ENCODE measurements at places on chromosomes 7 and 10. TPM values are rescaled to one million over a fixed set of nuclear protein-coding genes. Genes with fewer than 3 reads are reported as not detected.

- no peak for DNase-seq
Observed at GRCh38 chr10:28841625-28842024, 164.3 kb downstream of the BAMBI start.

- DNase-seq, result no peak
Observed at GRCh38 chr7:142053988-142054387, 57.5 kb upstream of the MGAM2 start.

- no peak for DNase-seq
Observed at GRCh38 chr10:71632896-71633600, 86.5 kb downstream of the C10orf105 start.

- DNase-seq, result no peak
Observed at GRCh38 chr7:150621376-150621775, 10.8 kb downstream of the GIMAP6 start.

- DNase-seq, result no peak
Observed at GRCh38 chr10:107451047-107451446, 286.5 kb upstream of the SORCS1 start.

DNA sequence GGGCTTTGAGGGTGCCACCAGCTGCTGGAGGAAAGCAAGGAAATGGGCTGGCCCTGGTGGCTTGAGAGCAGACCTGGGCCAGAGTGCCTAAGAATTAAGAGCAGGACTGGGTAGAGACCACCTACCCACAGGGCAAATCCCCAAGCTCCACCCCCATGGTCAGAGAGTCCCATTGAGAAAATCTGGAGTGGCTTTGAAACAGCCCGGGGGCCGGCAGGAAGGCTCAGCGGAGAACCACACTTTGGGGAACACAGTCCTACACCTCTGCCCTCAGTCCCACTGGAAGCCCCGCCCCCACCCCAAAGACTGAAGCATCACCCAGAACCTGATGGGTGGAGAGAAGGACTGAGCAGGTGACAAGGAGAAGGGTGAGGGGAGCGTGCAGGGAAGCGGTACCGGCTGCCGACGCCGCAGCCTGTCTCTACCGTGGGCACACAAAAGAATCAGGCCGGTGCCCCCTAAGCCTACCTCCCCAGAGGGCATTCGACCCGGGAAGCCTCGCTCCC, 3.6 kb downstream of the SMARCD3 start:
- DNase-seq, result no peak

DNA sequence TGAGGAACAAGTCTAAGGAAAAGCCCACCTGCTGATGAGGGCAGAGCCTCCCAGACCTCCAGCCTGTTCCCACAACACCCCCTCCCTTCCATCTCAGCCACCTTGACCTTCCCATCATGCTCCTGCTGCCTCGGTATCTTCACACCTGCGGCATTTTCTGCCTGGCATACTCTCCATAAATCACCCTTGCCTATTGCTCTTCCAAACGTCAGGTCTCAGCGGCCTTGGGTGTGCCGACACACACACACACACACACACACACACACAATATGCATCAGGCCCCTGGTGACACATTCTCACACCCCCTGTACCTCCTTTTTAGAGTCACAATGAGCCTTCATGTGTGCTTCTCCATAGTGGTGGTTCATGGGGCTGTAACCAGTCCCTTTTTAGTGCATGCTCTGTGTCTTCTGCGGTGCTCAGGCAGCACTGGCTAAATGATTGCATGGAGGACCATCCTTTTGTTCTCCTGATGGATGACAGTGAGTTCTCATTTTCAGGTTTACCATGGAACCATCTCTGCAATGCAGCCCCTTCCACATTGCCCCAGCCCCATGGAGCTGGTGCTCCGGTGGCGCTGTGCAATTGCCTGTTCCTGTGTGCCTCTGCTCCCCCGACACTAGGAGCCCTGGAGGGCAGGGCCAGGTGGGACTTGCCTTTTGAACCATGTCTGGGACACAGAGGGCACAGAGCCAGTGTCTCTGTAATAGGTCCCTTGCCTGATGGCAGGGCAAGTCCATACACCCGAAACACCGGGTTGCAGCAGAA, 4.5 kb downstream of the ADIRF start:
- DNase-seq, result no peak

DNA sequence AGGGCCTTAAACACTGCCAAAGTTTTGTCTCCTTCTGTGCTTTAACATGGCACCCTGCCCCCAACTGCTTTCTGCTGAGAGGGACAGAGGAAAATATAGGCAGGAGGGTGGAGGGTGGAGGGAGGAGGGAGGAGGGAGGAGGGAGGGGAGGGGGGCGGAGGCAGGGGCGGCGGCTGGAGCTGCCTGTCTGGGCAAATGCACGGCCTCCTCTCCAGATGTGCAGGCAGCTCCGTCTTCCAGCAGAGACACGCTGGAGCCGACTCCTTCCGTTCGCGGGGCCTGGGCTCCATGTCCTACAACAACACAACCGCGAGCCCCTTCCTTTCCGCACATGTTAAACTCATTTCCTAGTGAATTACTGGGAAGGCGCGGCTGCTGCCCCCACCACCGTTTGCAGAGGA, 14.2 kb downstream of the EBF3 start:
- peak; percentile 88 for DNase-seq

GRCh38 chr7:124246262-124246863, 213.5 kb upstream of the TMEM229A start:
- DNase-seq, result no peak

- no peak for DNase-seq
Observed at GRCh38 chr7:157676456-157677255, 339.9 kb downstream of the DNAJB6 start.

GRCh38 chr7:137904833-137905232, 58.1 kb upstream of the DGKI start:
- no peak for DNase-seq

DNA sequence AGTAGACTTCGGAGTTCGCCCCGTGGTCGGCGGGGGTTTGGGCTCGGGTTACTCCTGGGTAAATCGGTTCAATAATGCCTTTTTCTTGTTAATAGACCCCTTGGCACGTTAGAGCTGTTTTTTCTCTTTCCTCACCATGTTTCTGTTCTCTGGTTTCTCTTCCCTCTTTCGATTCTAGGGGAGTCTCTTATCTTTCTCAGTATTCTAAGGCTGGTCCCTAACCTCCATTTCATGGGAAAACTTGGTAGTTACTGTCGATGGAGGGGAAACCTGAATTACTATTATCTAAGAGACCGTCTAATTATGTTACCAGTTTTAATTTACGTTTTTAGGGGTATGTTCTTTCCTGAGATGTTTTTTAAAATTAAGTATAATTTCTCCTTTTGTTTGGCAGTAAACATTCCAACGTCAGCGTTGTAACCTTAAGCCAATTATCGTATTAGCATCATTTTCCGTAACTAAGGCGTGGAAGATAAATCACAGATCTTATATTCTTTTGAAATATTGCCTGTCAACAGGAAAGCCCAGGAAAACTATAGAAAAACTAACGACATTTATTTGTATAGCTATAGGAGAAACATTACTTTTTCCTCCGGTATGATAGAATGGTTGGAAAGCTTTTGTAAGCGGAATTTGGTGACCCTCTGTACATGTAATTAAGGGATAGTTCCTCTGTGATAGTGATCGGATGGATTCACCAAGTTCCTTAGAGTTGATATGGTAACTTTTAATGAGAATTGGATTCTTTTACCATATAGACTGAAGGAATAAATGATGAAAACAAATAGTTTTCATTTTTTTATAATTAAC, 847 bp downstream of the BTAF1 start:
- DNase-seq, result peak; percentile 70

- DNase-seq, result no peak
Observed at GRCh38 chr7:47688311-47689100, 106.6 kb upstream of the TNS3 start.

DNA sequence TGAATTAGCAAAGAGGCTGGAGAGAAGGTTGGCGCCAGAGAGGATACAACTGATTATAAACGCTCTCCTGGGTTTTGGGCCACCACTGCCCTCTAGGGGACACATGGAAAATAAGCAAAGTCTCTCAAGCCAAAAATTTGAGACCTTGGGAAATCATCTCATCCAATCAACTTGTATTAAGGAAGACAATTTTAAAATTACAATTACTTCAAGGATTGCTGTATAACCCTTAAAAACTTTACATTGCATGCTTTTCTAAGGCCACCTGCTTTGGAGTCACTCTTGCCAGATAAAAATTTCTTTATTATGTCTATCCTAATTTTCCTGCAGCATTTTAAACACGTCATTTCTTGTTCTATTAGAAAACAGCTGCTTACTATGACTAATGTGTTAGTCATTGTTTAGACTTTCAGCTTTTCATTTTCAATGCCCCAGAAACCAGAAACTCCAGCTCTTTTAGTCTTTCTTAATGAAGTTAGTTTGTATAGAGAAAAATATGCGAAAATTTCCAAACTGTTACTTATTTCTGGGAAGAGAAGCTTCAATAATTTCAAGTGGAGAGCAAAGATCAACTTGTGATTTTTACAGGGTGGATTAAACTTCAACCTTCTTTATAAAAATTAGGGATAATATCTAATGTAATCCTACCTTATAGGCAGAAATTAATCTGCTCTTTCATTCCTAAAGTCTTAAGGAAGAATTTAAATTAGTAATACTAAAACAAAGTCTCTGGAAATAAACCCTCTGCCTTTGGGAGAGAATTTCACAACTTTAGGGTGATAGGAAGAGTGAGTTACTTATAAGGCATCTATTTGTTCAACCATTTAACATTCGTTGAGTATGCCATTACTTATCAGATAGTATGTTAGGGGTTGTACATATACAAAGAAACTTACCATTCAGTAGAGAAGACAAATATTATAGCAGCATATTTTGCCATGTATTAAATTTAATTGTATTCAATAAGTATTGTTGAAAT, 20.6 kb upstream of the RHOBTB1 start:
- DNase-seq, result peak; percentile 83

DNA sequence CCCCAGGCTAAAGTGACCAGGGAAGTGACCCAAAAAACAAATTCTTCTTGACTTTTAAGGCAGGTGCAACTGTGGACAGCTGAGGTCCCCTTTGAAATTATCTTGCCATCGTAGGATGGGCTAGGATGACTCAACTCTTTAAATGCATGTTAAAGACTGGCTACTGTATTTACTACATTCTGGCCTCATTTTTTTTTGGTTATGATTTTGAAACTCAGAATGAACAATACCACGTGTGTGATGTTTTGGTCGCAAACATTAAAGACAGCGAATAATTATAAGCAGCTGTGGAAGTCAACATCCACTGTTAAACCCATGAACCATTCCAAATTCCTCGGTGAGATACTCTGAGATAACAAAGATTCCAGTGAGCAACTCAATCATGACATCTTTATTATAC, 1.2 kb upstream of the SLC13A4 start:
- no peak for DNase-seq

DNA sequence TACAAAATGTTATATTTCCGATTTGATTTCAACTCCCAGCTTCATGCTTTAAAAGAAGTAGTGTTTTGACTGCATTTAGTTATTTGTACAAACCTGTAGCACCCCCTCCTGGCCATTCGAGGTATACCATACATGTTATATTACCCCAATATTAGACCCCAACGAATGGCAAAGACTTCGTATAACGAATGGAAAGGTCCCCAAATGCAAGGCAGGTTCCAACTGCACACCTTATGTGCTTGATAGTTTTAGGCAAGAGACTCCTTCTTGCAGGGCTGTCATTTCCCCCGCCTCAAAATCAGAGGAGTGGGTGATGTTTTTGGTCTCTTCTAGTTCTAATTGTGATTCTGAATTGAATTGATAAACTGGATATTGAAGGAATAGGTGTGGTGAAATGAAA, 101.1 kb upstream of the TARP start:
- no peak for DNase-seq

- DNase-seq, result no peak
Observed at GRCh38 chr7:155265961-155266360, 31.7 kb upstream of the INSIG1 start.

GRCh38 chr7:112052498-112052897, 153.7 kb downstream of the DOCK4 start:
- DNase-seq, result no peak

DNA sequence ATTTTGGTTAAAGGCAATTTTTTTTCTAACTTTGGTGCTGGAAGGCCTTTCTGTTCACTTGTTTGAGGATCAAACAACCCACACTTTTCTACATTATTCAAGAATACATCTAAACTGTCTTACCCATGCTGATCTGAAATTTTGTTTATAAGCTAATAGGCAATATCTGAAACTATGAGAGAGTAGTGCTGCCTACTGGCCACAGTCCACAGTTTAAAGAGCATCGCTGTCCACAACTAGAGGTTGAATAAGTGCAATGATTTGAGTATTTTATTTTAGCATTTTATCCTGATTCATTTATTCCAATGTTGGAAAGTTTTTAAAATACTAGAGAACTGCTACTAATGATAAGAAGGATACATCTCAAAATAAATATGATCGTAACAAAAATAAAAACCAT, 306.9 kb downstream of the ELMO1 start:
- DNase-seq, result no peak

- DNase-seq, result no peak
Observed at GRCh38 chr10:58565271-58565670, 52.6 kb downstream of the BICC1 start.

- no peak for DNase-seq
Observed at GRCh38 chr7:151168003-151168786, 701 bp upstream of the GBX1 start.

DNA sequence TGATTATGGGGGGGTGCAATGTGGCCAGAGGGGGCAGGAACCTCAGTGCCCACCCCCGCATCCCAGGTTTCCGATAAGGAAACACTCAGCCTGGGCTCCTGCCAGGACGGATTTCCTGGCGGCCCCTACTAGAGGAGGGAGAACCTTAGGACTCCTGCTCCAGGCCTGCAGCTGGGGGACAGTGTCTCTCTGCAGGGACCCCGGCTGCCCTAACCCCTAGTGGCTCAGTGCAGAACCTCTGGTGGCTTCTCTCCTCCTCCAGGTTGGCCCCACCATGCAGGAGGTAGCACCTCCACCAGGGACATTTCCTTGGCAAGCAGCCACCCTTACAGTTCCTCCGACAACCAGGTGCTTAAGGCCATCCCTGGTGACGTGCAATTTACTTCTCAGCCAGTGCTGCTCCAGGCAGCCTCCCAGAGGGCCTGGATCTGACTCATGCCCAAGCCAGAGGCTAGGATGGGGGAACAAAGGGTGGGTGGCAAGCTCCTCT, 31.9 kb downstream of the SH2B2 start:
- no peak for DNase-seq

DNA sequence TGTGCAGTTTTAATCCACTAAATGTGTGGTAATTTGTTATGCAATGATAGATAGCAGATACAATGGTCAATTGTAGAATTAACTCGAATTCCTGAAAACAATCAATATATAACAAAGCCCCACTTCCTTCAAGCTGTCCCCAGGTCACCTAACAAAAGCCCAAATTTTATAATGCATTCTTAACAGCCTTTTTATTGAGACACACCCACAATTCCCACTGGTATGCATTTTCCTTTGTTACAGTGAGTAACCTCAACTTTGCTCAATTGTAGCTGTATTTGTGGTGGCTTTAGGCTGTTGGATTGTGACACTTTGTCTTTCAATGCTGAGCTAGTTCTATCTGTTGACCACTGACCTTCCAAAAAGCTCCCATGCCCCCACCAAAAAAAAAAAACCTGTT, 279.8 kb upstream of the CACNA2D1 start:
- no peak for DNase-seq

GRCh38 chr7:55381696-55382095, 16.6 kb downstream of the LANCL2 start:
- DNase-seq, result no peak

GRCh38 chr7:67380858-67381257, 384.2 kb downstream of the TYW1 start:
- no peak for DNase-seq

ARL5B gene
- total RNA-seq, result 50.4 TPM

UPK3B gene
- total RNA-seq, result 1.7 TPM

HOXA4 gene
- 0.69 TPM for total RNA-seq

SRRT gene
- 42.6 TPM for total RNA-seq

GRID2IP gene
- 0.30 TPM for total RNA-seq

ANKRD1 gene
- total RNA-seq, result 10.9 TPM

TMEM229A gene
- not detected for total RNA-seq

FAM107B gene
- total RNA-seq, result 45.1 TPM

PON1 gene
- total RNA-seq, result 0.10 TPM

CAMK1D gene
- total RNA-seq, result 14.0 TPM

ACTL6B gene
- not detected for total RNA-seq

Measured in skin of body (tissue), 3 donors.